A549 treated with dexamethasone at 1 μM for 4 hours (cell line): ENCODE measurements at places on chromosomes 13 and 19. TPM values are rescaled to one million over a fixed set of nuclear protein-coding genes. Genes with fewer than 3 reads are reported as not detected.

F7 gene
- total RNA-seq = 0.05 to 0.16 TPM (median 0.07 TPM) in 5 replicates

C3 gene
- total RNA-seq = 43.4 to 62.3 TPM (median 59.3 TPM) in 5 replicates

MYPOP gene
- total RNA-seq = 5.6 to 10.4 TPM (median 9.7 TPM) in 5 replicates

FOXA3 gene
- 0.51 to 0.93 TPM (median 0.73 TPM) in 5 replicates for total RNA-seq

VSIG10L gene
- 8.5 to 16.3 TPM (median 15.6 TPM) in 5 replicates for total RNA-seq

BCAM gene
- total RNA-seq = 56.0 to 89.4 TPM (median 81.7 TPM) in 5 replicates
